ENCODE measurements at places on chromosomes 1 and 21.
A peak's percentile ranks its signal among the peaks of the same experiment; 100 is the strongest.

GRCh38 chr1:54401799-54402198, 4.4 kb downstream of the SSBP3 start:
- peaks cover 40% of the 10 kb centered on the region for H3K4me1 ChIP-seq
- H3K36me3 ChIP-seq, result peaks cover 26% of the 10 kb centered on the region
- no peaks in the 10 kb centered on the region for H3K27me3 ChIP-seq

- no peaks in the 10 kb centered on the region for H3K27me3 ChIP-seq
- H3K36me3 ChIP-seq, result no peaks in the 10 kb centered on the region
- DNase-seq, result no peak
- no peak overlapping the region for H3K27ac ChIP-seq
- H3K4me1 ChIP-seq, result no peaks in the 10 kb centered on the region
Measured at GRCh38 chr1:93542398-93542797, 94.5 kb downstream of the FNBP1L start.

DNA sequence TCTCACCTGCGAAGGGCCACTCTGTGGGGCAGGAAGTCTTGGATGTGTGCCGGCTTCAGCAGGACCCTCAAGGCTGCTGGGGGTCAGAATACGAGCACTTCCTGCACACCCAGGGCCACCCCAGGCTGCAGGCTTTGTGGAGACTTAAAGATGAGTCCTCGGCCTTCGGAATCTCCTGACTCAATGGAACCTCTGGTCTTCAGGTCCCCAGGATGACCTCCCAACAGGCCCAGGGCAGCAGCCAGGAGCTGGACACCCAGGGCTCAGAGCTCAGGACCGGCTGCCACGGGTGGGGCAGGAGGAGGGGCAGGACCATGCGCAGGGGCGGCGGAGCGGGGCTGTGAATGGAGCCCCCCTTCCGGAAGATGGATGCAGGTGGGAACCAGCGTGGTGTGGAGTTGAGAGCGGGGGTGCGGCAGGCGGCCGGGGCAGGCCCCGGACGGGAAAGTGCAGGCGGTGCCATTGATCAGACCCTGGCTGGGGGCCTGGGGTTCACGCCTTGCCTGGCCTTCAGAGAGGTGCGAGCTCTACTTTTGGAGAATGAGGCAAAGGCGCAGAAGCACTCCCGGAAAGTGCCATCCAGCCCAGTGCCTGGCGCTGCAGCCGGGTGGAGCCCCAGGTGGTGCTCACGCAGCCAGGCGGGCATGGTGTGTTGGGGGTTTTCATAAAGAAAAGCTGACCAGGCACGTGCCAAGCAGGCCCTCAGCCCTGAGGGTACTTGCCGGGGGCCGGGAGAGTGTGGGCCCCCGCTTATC, 10.4 kb downstream of the COL18A1 start:
- no peak overlapping the region for H3K27ac ChIP-seq
- no peaks in the 10 kb centered on the region for H3K36me3 ChIP-seq
- H3K4me1 ChIP-seq, result no peaks in the 10 kb centered on the region
- no peak overlapping the region for H3K4me3 ChIP-seq

GRCh38 chr1:74933500-74933899, 200.5 kb downstream of the TYW3 start:
- H3K4me1 ChIP-seq, result no peaks in the 10 kb centered on the region
- H3K27me3 ChIP-seq, result no peaks in the 10 kb centered on the region
- no peak overlapping the region for H3K27ac ChIP-seq

GRCh38 chr1:61588736-61589672, 135.9 kb downstream of the TM2D1 start:
- peak; percentile 30 for DNase-seq
- no peaks in the 10 kb centered on the region for H3K4me1 ChIP-seq
- no peak overlapping the region for H3K4me3 ChIP-seq

GRCh38 chr1:98056781-98057180, 135.9 kb upstream of the DPYD start:
- peaks cover 20% of the 10 kb centered on the region for H3K27me3 ChIP-seq
- H3K4me3 ChIP-seq, result no peak overlapping the region

DNA sequence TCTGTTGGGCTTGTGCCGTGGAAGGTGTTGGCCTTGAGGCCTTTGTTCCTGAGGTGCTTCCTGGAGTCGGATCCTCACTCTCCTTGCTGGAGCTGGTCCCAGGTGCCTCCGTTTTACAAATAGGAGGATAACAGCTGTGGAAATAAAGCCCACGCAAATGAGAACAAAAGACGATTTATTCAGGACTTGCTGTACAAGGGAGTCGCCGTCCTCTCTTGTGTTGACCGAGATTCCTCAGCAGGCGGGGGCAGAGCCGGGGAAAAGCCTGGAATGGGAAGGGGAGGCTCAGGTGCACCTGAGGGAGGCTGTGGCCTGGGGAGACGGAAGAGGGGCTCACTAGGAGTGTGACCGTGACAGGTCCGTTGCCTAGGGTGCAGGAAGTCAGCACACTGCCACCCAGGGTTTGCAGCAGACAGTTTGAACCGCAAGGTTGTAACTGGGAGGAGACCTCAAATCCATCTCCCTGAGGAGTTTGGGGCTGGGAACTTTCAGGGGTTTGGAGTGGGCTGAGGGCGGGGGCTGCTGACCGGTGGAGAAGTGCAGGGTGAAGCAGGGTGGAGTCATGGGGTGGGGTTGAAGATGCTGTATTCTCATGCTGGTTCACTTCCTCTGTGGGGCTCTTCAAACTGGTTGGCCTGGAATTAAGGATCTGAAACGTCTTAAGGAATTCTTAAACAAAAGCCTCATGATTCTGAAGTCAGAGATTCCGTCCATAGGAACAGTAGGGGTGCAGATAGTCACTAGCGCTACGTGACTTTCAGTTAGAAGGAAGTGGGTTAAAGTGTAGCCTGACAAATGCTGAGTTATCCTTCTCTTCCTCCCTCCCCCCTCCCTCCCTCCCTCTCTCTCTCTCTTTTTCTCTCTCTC, 2.6 kb upstream of the CSTB start:
- H3K4me3 ChIP-seq, result no peak overlapping the region
- no peak for DNase-seq
- H3K27ac ChIP-seq, result peak overlapping the region; percentile 29
- no peaks in the 10 kb centered on the region for H3K36me3 ChIP-seq
- H3K27me3 ChIP-seq, result no peaks in the 10 kb centered on the region
- H3K4me1 ChIP-seq, result peaks cover 27% of the 10 kb centered on the region
